ENCODE measurements at places on chromosomes 3 and 15.

GRCh38 chr3:56291953-56292352, 176.3 kb downstream of the ERC2 start:
- DNase-seq = peak; percentile 35

DNA sequence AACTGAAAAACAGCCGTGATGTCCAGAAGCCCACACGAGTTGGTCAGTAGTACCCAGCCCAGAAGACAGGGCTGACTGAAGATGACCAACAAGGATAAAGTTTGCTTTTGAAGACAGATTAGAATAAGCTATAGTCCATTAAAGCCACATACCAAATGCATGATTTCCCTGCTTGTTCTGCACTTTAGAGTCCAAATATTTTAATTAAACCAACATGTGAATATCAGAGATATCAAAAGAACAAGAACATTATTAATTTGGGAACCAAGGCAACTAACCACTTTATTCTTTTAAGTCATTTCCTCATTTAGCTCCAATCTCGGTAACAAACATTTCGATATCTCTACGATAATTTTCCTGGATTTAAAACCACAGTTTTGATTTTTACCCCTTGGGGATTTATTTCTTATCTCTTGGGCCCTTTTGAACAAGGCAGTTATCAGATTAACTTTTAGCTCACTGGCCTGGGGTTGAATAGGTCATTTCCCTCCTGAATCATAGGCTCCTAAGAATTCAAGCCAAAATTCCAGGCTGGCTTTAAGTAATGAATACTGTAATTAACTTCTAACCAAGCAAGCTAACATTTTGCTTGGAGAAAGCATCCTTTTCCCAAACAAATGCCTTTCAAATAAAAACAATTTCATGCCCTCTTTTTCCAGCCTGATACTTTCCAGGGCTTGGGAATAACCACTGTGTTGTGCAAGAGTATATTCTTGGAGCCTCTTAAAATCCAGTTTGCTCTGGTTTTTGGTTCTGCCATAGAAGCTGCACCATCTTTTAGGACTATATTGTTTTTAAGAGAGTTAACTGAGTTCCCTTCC, 102.9 kb upstream of the NR2E3 start:
- DNase-seq = no peak

GRCh38 chr3:33883538-33883950, 85.1 kb downstream of the PDCD6IP start:
- peak; percentile 42 for DNase-seq

DNA sequence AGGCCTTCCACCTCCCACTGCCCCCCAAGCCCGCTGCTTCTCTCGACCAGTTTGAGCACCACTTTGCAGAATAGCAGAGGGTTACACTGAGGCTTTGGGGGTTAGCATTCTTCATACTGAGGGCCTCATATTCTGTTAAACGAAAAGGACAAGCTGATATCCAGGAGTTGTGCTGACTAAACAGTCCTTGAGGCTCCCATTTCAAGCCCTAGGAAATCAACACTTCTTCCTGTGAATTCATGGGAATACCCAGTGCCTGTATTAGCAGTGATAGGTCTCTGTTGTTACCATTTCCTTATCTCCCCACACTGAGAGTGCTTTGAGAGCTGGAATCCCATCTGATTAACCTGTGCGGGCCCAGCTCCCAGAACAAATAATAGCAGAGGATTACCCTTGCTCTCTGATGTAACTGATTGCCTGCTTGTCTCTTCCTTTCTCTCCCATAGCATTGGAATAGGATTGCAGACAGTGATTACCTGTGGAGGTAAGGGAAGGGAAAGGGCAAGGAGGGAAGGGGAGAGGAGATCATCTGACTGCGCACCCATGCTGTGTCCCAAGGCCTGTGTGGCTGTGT, 930 bp downstream of the FBXW12 start:
- DNase-seq = no peak

DNA sequence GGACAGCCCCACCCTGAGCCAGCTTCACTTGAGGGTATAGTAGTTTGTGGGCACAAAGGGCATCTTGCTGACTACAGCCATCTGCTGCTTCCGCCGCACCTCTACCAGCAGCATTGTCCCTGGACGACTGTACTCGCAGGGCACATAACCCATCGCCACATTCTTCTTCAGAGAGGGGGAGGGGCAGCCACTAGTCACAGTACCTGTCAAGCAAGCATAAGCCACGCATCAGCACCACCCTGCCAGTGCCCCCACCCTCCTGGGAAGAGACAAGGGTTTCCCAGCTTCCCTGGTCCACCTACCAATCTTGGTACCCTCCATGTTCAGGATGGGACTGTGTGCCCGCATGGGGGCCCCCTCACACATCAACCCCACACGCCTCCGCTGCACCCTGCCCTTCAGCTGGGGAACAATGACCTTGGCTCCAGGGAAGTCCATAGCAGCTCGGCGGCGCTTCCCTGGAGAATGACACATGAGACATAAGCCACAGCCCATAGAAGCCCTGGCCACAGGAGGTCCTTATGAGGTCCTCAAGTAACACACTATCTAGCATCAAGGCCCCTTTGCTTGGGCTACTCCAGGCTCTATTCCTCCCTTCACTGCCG, 4.7 kb downstream of the AMT start:
- peak; percentile 16 for DNase-seq

- DNase-seq = no peak
These were observed 8.9 kb downstream of the RTP2 start for GRCh38 chr3:187693431-187693830.

DNA sequence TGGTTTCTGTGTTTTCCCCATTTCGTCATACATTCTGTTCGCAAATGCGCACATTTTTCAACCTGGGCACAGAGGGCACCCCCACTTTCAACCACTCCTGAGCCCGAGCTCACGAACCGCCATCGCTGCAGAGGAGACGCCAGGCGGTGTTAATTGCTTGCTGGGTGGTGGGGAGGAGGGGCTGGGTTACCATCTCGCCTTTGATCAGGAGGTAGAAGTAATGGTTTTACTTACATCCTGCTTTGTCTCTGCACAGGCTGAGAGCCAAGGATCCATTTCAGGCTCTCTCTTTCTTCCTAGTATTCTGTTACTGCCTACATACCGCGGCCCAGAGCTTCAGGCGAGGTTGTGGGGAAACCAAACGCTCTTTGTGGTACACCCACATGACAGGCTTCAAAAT, 177.3 kb upstream of the WNT5A start:
- DNase-seq = no peak

GRCh38 chr3:17634201-17634600, 108.2 kb downstream of the TBC1D5 start:
- DNase-seq = no peak

GRCh38 chr3:10417847-10418246, 87.5 kb downstream of the ATP2B2 start:
- peak; percentile 4 for DNase-seq

- no peak for DNase-seq
These were observed 324.6 kb upstream of the PROK2 start for GRCh38 chr3:72109327-72110259.

DNA sequence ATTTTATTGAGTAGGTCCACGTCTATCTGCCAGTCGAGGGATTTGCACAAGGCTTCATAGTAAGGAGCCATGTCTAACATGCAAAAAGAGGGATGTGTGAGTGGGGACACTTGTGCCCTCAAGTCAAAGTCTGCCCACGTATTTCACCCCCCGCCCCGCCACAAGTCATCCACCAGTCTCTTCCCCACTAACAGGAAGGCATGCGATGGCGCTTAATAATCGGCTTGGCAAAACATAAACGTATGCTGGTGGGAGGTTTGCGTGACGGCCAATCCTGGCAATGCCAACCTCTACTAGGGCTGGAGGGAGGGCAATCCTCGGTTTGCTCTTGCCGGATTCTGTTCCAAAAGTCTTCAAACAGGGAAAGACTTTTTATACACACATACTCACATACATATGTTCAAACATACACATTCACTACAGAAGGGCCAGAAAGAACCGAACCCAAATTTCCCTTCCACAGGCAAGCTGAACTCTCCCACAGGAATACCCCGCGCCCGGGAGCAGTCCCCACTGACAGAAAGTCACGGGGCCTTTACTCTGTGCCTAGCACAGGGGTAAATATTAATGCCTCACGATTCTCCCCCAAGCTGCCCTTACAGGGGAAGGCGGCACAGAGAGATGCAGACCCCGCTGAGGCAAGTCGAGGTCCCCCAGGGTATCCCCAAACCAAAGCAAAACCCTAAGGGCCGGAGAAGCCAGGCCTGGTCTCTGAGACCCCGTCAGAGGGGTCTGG, 675 bp downstream of the PSMD6 start:
- peak; percentile 38 for DNase-seq

Data from kidney tubule cell (primary cell).